ENCODE measurements at places on chromosomes 12 and 14.
A peak's percentile ranks its signal among the peaks of the same experiment; 100 is the strongest.

DNA sequence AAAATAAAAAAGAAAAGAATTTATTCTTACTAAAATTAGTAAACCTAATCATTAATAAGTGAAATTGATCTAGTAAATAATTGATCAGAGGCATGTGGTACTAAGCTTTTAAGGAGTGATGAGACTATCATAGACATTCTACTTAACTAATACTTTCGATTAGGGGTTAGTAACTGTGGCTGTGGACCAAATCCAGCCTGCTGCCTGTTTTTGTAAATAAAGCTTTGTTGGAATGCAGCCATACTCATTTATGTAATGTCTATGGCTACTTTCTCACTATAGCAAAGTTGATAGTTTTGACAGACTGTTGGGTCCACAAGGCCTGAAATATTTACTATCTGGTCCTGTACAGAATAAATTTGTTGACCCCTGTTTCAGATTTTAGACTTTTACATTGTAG, 63.2 kb downstream of the PLEKHA5 start:
- no peak for DNase-seq

DNA sequence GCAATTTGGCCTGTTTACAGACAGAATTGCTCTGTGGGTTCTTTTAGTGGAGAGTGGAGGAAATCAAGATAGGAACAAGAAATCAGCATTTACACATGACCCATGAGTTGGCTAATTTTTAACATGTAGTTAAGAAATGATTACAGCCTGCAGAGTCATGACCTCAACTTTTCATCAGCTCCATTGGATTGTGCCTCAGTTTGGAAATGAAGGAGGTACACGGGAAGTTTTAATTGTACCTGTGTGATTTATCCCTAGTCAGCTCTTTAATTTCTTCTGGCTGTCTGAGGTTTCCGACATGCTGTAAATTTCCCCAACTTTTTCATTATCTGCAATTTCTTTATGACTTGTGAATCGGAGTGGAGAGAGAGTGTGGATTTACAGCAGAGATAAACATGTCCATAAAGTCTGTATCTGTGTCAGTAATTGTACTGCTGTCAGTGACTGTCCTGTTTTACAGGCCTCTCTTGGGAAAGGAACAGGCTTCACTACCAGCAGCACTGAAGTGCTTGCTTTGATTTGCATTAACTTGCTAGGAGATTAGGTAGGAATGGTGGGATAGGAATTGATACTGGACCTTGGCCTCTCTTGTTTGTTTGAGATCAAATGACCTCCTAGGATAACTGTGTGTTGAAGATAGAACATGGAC, 49.2 kb downstream of the LIN52 start:
- DNase-seq, result peak; percentile 27

DNA sequence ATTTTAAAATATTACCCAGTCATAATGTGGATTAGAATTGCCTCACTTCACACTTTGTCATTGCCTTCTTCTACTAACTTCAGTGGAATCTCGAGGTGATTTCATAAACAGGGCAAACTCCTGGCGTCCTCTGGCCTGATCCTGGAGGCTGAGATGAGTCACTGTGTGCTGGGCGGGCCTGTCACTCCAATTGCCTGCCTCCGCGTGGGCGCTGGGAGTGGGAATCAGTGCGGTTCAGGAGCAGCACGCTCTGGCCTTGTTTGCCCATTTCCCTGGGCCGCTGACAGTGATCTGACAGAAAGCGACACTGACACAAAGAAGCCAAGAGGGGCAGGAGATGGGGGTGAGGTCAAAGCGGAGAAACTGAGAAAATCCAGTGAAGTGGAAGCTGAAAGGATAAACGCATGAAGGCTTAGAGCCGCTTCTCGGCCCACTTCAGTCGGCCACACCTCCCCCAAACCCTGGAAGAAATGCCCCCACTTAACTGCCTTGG, 29.7 kb downstream of the LGR5 start:
- peak; percentile 19 for DNase-seq

GRCh38 chr14:67719866-67720265, 18.2 kb downstream of the RDH12 start:
- no peak for DNase-seq

DNA sequence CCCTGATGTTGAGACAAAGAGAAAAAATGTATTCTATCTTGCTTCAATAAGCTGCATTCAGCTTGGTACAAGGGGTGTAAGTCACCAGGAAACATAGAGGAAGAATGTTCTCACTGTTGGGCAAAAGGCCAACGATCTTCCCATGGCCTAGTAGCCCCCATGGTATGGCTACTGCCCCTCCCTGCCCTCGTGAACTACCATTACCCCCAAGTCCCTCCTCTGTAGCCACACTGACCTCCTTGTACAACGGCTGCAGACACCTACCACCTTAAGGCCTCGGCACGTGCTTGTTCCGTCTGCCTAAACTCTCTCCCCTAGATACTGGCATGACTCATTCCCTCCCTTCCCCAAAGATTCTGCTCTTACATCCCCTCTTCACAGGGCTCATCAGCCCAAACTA, 81.9 kb upstream of the ANO2 start:
- no peak for DNase-seq

DNA sequence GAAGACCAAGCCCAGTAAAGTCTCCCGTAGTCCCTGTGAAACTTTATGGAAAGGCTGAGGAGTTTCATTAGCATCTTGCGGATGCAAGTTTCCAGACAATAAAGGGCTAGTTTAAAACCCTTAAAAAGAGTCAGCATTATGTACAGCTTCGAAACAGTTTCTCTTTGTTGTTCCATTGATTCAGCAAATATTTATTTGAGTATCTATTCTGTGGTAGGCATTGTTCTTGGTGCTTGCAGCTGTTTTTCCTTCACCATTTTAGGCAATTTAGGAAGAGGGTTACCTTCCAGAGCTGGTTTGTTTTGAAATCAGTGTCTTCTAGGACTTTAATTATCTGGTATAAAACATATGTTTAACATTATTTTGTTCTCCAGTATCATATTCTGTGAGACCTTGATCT, 1.5 kb downstream of the SLIRP start:
- DNase-seq, result no peak

- no peak for DNase-seq
These were observed 996.6 kb downstream of the TMEM121 start for GRCh38 chr14:106522990-106523389.

GRCh38 chr12:119115296-119115905, 63.3 kb upstream of the HSPB8 start:
- DNase-seq, result peak; percentile 25

GRCh38 chr12:93978553-93978952, 169.8 kb upstream of the PLXNC1 start:
- DNase-seq, result no peak

DNA sequence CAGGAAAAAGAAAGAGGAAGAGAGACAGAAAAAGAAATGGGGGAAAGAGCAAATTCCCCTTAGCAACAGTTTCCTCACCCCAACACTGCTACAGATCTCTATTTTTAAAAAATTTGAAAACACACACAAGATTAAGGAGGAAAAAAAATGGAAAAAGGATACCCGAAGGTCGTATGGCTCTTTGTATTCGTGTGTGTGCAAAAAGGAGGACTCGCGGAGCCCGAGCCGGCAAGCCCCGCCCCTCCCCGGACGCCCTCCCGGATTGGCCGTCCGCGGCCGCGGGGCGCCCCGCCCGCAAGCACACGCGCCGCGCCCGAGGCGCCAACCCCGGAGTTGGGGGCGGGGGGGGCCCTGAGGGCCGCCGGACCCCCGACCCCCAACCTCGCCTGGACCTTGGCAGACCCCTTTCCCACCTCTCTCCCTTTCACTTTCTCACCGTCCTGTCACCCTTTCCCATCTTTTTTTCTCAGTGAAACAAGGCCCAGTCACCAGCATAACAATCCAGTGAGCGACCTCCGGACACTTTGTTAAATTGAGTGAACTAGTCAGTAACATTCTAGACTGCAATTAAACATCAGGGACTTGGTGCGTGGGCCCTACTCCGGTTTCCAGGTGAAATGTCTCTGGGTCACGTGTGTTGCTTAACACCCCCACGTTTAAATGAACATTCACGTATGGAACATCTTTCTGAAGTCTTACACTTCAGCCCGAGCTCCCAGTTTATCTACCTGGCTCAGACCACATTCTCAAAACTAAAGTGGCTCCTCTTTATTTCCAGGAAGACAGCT, at the start of gene C14orf93:
TSS of gene C14orf93 (minus strand) at position 205 of the 788 bp plus-strand sequence. CDS start 11,120 bp downstream, outside the sequence.
- peak; percentile 70 for DNase-seq

DNA sequence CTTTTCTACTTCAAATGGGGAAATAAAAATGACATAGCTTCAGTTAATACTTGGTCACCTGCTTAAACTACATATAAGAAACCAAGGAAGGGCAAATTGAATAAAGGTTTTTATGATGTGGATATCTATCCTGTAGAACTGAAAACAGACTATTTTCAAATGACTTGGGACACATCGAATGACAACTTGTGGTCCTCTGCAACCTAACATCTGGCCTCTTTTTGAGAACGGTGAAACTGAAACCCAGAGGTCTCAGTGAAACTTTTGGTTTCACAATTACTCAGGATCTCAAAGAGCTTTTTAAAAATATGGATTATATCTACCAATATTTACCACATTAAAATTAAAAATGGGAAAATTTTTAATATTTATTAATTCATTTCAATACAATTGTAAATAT, 65.2 kb downstream of the PPP2R5E start:
- no peak for DNase-seq

- no peak for DNase-seq
These were observed 707.9 kb downstream of the AACS start for GRCh38 chr12:125773033-125773640.

GRCh38 chr14:22464422-22465142, 124.4 kb downstream of the DAD1 start:
- no peak for DNase-seq

GRCh38 chr14:68607867-68608573, 184.8 kb downstream of the ZFP36L1 start:
- DNase-seq, result no peak

DNA sequence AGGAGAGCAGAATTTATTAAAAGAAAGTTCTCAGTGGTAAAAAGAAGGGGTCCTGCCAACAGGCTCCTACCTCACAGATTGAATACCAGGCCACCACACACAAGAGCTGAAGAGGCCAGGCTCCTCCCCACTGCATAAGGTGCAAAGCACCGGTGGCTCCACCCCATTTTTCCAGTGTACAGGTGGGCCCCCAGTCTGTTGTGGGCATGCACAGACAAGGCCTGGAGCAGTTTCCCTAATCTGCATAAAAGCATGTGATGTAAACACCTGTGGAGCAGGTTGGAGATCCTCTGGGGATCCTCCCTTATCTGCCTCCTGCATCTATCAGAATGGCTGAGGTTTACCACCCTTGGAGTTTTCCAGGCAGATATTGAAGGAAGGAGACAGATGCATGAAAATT, 45.7 kb upstream of the PDZRN4 start:
- no peak for DNase-seq

GRCh38 chr14:91674911-91675310, 57.0 kb downstream of the CATSPERB start:
- no peak for DNase-seq

DNA sequence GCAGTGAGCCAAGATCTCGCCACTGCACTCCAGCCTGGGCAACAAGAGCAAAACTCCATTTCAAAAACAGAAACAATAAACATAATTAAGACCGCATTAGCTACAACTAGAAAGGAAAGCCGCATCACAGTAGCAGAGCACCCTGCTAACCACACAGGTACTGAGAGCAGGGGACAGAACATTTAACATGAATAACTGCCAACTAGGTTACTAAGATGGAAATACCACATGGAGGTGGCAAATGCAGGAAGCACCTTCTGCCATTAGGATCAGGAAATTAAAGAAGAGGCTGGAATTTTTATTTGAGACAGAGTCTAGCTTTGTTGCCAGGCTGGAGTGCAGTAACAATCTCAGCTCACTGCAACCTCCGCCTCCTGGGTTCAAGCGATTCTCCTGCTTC, 41.9 kb downstream of the CDC42BPB start:
- no peak for DNase-seq

DNA sequence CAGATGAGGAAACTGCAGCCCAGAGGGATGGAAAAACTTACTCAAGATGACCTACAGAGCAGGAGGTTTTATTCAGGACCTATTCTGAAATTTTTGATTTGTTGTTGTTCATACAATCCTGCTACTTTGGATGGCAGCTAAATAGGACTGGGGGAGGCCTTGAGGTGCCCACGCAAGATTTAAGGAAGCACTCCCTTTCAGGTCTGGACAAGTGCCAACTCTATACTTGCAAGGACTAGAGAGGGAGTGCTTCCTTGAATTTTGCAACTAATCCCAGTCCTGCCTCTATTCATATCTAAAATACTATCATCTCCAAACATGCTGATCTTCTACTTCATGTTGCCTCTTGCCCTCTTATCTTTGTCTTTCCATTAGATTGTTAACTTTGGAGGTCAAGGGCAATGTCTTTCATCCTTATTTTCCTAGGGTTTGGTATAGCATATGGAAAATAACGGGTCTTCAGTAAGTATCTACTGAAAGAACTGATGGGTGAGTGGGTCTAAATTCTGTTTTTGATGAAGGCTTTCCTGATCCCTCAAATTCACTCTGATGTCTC, 28.6 kb upstream of the PPM1H start:
- DNase-seq, result no peak

DNA sequence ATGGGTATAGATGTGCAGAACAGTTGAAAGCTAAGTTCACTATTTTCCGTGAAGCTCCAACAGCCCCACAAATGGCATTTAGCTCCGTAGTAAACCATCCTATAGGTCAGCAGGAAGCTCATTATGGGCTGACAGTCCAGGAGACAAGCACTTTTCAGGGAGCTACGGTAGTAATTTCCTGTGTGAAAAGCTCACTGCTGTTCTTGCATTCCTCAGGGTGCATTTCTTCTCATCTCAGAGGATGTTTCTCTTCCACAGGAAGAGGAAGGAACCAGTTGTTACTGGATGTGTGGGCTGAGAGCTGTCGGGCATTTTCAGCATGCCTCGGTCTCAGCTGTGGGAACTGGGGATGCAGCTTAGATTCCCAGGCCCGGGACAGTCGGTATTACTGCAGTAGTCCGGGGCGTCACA, 72.8 kb downstream of the GALNT4 start:
- no peak for DNase-seq

GRCh38 chr14:77950371-77951063, 150.6 kb downstream of the ADCK1 start:
- DNase-seq, result no peak

- DNase-seq, result peak; percentile 7
These were observed 5.9 kb downstream of the RESF1 start for GRCh38 chr12:31965090-31965489.

- peak; percentile 21 for DNase-seq
These were observed 184.8 kb downstream of the SLC16A7 start for GRCh38 chr12:59780605-59781135.

DNA sequence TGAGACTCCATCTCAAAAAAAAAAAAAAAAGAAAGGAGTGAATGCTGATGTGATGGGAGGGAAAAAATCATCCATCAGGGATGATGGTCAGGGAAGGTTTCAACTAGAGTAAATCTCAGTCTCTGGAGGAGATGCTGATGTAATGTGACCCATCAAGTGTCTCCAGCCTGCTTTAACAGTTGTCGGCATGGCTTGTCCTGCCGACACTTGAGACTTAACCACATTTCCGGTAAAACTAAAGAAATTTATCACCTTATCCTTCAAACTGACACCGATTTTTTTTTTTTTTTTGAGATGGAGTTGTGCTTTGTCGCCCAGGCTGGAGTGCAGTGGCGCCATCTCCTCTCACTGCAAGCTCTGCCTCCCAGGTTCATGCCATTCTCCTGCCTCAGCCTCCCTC, 21.5 kb upstream of the ANAPC5 start:
- DNase-seq, result no peak

- DNase-seq, result peak; percentile 69
These were observed 21.9 kb upstream of the IFT81 start for GRCh38 chr12:110102255-110102654.

Measured in Caki2 (cell line).